Right ventricle myocardium superior (tissue), 1 donor: ENCODE measurements at places on chromosomes 12 and 14. TPM values are rescaled to one million over a fixed set of nuclear protein-coding genes. Genes with fewer than 3 reads are reported as not detected.

Gene FOXN4
- total RNA-seq: not detected

Gene BIN2
- 1.5 TPM for total RNA-seq

Gene PCED1B
- total RNA-seq: 0.67 TPM

DNA sequence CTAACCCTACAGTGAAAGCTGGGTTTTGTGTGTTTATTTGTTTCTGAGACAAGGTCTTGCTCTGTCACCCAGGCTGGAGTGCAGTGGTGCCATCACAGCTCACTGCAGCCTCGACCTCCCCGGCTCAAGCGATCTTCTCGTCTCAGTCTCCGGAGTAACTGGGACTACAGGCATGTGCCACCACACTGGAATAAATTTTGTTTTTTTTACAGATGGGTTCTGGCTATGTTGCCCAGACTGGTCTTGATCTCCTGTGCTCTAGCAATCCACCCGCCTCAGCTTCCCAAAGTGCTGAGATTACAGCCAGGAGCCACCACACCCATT, 26.4 kb downstream of the TBX3 start:
- DNase-seq: no peak

DNA sequence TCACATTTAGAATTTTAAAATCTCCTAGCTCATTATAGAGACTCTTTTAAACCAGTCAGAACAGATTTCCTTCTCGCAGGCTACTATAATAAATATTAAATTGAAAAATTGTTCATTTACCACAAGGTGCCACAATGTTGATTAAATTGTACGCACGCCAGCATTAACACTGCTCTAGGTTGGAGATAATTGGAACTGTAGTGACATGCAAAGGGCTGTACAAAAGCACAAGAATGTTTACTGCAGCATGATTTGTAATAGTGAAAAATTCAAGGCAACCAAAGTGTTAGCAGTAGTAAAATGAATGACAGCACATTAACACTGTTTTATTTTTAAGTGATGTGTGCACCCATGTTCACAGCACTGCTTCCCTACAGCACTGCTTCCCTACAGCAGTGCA, 52.5 kb downstream of the TMEM132D start:
- no peak for DNase-seq

- no peak for DNase-seq
These were observed 1.4 kb upstream of the ANO4 start for GRCh38 chr12:100793182-100793581.

- DNase-seq: no peak
These were observed 31.9 kb downstream of the KNTC1 start for GRCh38 chr12:122558745-122559641.

GRCh38 chr14:65661865-65662264, 249.3 kb downstream of the FUT8 start:
- no peak for DNase-seq

DNA sequence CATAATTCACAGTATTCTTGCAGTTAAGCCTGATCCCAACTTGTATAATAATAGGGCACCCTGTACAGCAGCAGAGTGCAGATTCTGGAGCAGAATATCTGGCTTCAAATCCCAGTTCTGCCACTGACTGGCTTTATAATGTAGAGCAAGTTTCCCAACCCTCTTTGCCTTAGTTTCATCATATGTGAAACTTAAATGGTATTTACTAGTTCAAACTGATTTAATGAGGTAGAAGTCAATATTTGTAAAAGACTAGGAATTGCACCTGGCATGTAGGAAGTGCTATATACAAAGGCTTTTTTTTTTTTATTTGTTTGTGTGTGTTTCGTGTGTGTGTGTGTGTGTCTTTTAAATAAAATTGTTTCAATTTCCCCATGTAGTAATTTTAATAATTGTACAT, 125.9 kb downstream of the CCER1 start:
- no peak for DNase-seq

DNA sequence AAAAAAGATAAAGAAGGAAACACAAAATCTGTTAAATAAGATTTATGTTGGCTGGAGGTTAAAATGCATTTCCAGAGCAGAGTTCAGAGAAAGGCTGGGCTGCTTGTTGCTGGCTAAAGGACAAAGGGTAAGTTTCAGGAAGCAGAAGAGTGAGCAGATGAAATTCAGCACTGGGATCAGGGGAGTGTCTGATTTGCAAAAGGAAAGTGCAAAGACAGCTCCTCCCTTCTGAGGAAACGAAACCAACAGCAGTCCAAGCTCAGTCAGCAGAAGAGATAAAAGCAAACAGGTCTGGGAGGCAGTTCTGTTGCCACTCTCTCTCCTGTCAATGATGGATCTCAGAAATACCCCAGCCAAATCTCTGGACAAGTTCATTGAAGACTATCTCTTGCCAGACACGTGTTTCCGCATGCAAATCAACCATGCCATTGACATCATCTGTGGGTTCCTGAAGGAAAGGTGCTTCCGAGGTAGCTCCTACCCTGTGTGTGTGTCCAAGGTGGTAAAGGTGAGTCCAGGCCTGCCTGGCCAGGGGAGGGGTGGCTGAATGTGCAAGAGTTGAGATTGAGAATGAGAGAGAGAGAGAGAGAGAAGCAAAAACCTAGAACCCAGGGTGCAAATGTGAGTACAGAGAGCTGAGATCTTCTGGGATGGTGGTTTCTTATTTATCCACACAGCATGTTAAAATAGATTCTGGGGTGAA, at the start of gene OAS1:
Gene OAS1, plus strand, starts transcription at position 251 of the 703 bp plus-strand sequence. Its CDS starts 78 bp downstream, at position 329.
- DNase-seq: no peak

GRCh38 chr12:1738446-1738845, 47.6 kb downstream of the ADIPOR2 start:
- DNase-seq: no peak

GRCh38 chr12:14769466-14769968, 33.8 kb downstream of the WBP11 start:
- peak; percentile 59 for DNase-seq

DNA sequence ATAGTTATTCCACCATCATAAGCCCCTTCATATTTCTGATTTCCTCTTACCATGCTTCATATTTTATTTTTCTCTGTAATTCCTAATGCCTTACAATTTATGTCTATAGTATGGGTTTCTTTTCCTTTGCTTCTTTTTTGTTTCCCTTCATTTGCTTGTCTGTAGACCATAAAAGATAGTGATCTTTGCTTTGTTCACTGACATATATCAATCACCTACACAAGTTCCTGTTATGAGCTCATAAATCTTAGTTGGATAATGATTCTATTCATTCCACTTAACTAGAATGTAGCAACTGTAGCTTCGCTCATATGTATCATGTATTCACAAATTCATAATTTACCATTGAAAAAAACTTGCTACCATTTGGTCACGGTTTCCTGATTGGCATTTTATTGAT, 388.8 kb upstream of the ATXN7L3B start:
- no peak for DNase-seq

- no peak for DNase-seq
These were observed 255.5 kb downstream of the RASSF9 start for GRCh38 chr12:85580562-85581168.

- DNase-seq: no peak
These were observed 1.8 kb downstream of the IFT43 start for GRCh38 chr14:75987201-75987970.

GRCh38 chr14:104826861-104827176, 25.9 kb downstream of the ZBTB42 start:
- DNase-seq: no peak

DNA sequence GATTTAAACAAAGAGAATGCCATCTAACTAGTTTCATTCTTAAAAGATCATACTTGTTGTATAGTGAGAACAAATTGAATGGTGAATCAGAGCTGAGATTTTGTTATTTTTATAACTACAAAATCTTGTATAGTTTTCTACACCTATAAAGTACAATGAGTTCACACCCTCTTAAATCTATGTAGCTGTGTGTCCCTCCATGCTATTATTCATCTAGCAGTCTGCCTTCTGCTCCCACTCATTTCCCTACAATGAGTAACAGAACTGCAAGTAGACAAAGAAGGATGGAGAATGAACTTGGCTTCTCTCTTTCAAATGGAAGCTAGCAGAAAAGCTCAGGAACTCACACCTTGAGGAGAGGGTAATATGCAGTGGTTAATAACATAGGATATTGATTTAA, 7.1 kb downstream of the IFNG-AS1 start:
- no peak for DNase-seq

DNA sequence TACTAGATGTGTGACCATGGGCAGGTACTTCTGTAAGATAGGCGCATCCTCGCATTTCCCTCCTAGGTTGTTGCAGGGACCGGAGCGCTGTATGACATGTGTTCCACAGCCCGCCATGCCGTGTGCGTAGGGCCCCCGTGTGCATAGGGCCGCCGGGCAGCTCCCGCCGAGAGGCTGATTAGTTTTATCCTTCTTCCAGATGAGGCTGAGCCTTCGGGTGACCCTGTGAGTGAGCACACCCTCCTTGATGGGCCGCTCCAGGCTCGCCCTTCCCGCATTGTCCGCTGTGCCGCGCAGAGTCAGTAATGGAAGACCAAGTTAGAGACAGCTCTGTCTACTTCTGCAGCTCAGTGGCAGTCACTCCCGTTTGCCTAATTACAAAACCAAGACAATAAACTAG, 72.9 kb upstream of the DYNC1H1 start:
- no peak for DNase-seq

DNA sequence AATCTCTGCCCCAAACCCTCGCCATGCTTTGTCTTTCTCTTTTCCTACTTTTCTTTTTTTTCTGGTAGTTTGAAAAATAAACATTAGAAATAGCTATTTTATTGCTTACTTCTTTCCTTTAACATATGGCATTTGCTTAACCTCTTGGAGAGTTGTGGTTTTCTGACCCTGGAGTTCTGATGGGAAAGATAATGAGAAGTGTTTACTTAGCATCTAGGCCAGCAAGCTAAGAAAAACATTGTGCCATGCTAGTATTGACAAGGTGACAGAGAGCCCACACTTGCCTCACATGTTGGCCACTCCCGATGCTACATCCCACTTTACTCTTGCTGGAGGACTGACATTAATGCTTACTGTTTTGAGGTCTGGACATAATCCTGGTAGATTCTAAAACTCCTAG, 886.2 kb downstream of the DIO2 start:
- DNase-seq: no peak

- no peak for DNase-seq
These were observed 15.3 kb downstream of the TSFM start for GRCh38 chr12:57797933-57798332.

DNA sequence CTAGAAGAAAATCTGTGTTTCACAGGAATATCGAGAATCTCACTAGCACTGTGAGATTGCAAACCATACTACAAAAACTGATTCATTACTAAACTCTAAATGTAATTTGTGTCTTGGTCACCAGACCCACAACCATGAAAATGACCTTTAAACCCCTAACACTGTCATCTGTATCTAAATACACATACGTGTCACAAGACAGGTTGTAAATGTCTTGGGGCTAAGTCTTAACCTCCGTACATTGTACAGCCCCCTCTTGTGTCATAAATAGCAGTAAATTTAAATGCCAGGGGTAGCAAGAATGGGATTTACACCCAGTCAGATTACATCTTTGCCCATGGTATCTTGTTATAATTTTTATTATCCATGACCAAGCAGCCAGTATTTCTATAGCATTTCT, 117.3 kb downstream of the GPR135 start:
- no peak for DNase-seq

DNA sequence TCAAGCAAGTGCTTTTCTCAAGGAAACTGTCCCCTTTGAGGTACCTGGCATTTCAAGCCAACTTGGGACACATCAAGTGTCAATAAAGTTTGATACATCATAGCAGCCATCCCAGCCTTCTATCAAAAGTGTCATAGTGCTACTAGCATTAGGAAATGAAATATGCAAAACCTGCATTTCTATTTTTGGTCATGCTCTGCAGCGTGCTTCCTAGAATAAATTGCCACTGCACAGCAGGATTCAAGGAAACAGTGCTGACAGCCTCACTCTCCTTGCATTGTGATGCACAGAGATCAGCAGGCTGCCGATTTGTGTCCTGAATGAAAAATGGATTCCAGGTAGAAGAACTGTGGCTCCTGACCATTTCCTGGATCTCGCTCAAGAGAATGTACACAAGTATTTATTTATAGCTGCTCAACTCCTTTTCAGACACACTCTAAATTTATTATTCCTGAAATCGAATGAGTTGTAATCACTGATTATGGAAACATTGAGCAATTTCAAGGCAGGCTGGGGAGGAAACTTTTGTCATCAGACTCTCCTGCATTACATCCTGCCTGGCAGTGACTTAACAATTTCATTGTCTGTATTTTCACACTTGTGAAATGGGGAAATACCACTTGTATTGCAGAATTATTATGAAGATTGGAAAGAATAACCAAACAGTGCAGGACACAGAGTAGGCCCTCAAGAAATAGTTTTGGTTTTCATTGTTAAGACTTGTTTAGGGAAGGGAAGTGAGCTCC, 120.9 kb downstream of the SLC38A6 start:
- DNase-seq: no peak

DNA sequence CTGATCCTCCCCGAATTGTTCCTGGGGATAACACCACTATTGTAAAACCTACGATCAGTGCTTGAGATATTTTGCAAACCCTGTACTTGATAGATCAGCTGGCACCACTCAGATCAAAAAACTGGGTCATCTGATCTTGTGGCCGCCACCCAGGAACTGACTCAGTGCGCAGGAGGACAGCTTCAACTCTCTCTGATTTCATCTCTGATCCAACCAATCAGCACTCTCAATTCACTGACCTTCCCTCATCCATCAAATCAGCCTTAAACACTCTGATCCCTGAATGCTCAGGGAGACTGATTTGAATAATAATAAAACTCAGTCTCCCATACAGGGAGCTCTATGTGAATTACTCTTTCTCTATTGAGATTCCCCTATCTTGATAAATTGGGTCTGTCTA, 4.2 kb upstream of the XPOT start:
- no peak for DNase-seq

GRCh38 chr14:85573406-85573805, 43.5 kb downstream of the FLRT2 start:
- no peak for DNase-seq
